Gastrocnemius medialis (tissue), 4 donors: ENCODE measurements at places on chromosomes 3 and 15.

- no peak for DNase-seq
These were observed 540.8 kb downstream of the FGF12 start for GRCh38 chr3:192186498-192186897.

- no peak for DNase-seq
These were observed 235.9 kb downstream of the LPP start for GRCh38 chr3:188389711-188390342.

- no peak for DNase-seq
These were observed 238.7 kb upstream of the RORA start for GRCh38 chr15:61467823-61468222.

- DNase-seq: no peak
These were observed 44.4 kb upstream of the SPRED1 start for GRCh38 chr15:38208206-38208605.

DNA sequence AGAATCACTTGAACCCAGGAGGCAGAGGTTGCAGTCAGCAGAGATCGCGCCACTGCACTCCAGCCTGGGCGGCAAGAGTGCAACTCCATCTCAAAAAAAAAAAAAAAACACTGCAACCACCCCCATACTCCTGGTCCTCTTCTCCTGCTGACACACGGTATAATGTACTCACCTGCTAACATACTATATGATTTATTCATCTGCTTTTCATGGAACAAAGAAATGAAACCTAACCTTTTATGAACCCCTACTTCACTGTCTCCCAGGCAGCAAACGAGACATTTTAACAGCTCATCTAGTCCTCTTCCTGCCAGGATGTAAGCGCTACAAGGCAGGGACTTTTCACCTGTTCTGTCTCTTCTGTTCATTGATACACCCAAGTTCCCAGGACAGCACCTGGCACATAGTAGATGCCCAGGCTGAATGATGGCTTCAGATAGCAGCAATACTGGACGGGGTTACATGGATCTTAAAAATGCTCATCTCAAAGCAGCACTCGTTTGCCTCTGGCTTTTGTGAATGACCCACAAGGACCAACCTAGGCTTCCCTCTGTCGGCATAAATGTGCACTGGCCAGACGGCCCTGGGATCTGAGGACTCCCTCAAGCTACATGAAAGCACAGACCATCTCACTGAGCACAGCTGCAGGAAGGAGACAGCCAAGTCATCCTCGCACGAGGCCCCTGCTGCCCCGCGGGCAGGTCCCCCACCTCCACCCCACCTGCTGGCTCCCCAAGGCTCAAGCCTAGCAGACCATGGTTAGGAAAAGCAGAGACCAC, 20.3 kb downstream of the XXYLT1 start:
- no peak for DNase-seq

- DNase-seq: no peak
These were observed 22.9 kb downstream of the GRAMD2A start for GRCh38 chr15:72174551-72175165.
